ENCODE measurements at places on chromosomes 5 and 9.

GRCh38 chr5:180790020-180790419, 12.6 kb downstream of the MGAT1 start:
- no peak for DNase-seq

DNA sequence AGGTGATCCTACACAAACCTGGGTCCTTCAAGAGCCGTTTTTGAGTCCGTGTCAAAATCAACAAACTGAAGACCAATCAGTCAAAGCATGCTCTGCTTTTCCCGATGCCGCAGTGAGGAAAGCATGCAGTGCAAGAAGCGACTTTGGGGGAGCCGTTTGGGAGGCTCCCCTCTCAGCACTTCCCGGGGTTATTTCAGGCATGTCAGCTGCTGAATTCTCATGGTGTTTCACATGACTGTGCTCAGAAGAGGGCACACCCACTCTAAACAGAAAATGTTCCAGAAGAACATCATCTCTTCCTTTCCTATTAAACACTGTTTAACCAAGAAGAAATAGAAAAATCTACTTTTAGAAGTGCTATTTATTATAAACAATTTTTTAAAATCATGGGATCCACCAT, 125.5 kb downstream of the EPB41L4A start:
- DNase-seq, result no peak

DNA sequence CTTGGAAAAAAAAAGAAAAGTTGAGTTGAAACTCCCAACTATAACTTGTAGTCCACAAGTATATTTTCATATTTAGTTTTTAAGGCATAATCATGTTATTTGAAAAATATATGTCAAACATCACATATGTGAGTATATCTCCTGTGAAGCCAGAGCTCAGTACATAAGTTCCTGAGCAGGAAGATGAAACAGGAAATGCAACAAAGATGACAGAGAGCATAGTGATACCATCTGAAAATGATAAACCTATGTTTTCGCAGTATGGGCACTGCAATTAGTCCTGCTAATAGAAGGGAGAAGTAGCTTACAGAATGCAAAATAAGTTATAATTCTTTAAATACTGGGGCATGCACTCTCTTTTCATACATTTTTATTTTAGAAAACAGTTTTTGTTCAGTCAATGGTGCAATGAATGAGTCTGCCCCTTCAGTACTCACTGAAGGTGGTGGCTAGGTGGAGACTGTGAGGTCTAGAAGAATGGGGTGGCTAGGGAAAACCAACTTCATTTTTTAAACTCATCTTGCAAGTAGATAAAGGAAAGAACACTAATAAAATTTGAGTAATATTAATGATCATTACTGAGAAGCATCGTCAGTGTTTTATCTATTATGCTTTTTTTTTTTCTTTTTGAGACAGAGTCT, 54.1 kb upstream of the FYB1 start:
- DNase-seq, result no peak

- DNase-seq, result no peak
These were observed 26.1 kb downstream of the AP3B1 start for GRCh38 chr5:78268356-78268755.

GRCh38 chr5:168853972-168854371, 274.8 kb upstream of the PANK3 start:
- no peak for DNase-seq

DNA sequence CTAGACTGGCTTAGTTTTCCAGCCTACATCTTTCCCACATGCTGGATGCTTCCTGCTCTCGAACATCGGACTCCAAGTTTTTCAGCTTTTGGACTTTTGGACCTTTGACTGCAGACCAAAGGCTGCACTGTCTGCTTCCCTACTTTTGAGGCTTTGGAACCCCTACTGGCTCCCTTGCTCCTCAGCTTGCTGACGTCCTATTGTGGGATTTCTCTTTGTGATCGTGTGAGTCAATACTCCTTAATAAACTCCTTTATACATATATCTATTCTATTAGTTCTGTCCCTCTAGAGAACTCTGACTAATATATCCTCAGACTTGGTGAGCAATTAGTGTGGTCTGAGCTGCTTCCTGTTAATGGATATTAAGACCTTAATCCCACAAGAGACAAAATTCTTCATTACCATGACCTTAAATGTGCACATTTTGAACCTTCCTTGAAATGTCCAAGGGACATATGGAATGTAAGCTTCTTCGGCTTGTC, 752.9 kb downstream of the CDH18 start:
- DNase-seq, result no peak

DNA sequence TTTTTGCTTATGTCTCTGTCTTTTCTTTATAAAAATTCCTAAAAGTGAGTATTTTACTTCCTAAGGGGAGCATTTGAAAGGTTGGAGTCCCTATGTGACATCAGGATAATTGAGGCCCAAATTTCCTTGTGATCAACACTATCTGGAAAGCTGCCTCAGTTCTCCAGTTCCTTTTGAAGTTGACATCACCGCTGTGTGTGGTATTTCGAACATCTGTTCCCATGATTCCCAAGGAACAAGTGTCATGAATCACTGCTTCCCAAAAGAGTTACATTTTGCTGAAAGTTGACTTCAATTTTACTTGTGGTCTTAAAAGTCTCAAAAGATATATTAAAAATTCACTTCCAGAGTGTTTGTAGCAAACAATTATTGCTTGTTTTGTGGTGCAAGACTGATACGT, 452.1 kb upstream of the RGMB start:
- DNase-seq, result no peak

DNA sequence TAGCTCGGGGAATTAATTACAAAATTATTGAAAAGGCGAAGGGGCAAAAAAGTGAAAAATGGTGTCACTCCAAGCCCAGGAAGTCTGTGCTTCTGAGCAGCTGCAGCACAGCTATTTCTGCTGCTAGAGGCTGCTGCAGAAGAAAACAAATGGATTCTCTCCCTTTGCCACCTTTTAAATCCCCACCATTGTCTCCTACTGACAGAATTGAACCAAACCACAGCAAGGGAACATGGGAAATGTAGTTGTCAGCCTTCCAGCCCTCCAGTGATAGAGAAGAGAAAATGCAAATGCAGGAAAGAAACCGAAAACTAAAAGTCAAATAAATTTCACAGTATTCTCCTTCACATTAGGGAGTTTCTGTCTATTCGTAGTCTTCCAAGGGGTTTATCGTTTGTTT, 33.4 kb upstream of the CDC42SE2 start:
- DNase-seq, result no peak

DNA sequence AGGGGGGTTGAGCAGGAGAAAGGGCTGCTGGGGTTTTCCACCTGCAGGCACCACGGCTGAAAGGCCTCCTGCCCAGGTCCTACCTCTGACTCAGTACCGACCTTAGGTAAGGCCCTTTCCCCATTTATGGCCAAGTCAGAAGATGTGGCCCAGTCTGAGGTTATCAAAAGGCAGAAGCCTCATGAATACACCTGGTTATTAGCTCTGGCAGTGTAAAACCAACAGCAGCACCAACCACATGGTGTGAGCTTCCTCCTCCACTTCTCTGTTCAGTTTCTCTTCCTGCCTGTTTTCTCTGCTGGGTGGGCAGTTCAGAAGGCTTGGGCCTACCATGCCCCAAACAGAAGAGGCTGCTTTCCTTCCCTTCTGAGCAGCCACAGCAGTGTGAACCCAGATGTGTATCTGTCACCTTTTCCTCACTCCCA, 86.9 kb downstream of the UGCG start:
- no peak for DNase-seq

GRCh38 chr5:174223355-174223754, 177.8 kb downstream of the NSG2 start:
- no peak for DNase-seq

- DNase-seq, result no peak
These were observed 92.9 kb upstream of the RAI14 start for GRCh38 chr5:34563269-34563668.

DNA sequence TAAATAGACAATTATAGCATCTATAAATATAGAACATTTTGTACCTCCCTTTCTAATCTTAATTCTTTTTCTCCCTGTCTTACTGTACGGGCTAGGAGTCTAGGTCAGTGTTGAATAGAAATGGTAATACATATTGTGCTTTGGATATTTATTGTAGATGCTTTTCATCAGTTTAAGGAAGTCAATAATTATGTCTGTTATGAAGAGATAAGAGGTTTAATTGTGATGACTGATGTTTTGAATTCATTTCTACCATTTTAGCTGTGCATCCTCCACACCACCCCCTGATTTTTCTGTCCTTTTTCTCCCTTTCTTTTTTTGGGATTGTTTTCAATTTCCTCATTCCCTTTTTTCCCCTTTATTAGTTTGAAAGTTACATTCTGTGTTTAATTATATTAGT, 95.8 kb downstream of the DOCK2 start:
- DNase-seq, result no peak

- no peak for DNase-seq
These were observed 458.0 kb downstream of the DMAC1 start for GRCh38 chr9:7341571-7341970.

All from renal pelvis (tissue), 12 donors.